ENCODE measurements at places on chromosomes 11 and 22.

DNA sequence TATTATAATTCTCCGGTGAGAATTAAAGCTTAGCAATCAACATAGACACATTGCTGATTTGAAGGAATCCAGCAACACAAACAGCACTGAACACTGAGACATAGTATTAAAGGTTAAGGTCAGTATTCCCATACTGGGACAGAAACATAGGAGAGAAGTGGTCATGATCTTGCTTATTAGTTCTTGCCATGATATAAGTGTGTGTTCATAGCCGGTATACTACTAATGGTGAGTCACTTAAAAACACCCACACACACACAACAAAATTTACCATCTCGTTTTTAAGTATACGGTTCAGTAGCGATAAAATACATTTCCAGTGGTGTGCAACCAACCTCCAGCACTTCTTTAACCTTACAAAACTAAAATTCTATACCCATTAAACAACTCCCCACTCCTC is 96.3 kb downstream of the C11orf65 start:
- DNase-seq = no peak

DNA sequence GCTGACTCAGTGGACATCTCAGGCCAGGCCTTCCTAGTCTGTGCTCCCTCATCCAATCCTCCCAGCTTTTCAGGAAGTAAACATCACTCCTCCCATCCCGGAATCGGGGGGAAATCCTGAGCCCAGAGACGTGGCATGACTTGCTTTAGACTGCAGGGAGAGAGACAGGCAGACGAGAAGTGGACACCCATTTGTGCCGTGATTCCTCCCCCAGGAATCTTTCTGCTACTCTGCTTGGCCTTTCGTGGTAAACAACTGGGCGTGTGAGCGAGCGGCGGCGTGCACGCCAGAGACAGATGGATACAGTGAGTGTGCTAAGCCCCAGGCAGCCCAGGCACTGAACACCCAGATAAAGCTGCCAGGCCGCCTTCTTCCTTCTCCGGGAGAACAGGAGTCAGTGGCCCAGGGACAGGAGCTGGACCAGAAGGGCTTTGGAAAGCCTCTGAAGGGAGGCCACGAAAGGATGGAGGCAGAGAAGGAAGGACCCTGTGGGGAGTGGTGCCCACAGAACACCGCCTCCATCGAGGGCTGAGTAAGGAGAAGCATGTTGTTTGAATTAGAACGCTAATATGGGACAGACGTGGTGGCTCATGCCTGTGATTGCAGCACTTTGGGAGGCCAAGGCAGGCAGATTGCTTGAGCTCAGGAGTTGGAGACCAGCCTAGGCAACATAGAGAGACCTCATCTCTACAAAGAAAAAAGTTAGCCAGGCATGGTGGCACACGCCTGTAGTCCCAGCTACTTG is 53.0 kb upstream of the PRR5 start:
- DNase-seq = no peak

DNA sequence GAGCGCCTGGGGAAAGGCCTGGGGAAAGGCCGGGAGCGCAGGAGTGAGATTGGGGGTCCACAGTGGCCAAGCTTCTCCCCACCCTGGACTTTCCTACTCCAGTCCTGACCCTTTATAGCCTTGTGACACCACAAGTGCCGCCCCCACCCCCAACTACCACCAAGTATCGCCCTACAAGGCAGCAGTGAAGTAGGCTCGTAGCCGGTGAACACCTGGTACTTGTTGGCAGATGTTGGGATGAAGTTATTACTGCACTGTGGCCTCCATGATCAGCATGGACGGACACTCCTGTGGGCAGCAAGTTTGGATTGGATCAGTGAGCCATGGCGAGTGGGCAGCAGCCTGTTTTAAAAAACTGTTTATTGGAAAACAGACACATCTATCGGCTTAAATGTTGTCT is 45.0 kb downstream of the EIF3F start:
- DNase-seq = no peak

DNA sequence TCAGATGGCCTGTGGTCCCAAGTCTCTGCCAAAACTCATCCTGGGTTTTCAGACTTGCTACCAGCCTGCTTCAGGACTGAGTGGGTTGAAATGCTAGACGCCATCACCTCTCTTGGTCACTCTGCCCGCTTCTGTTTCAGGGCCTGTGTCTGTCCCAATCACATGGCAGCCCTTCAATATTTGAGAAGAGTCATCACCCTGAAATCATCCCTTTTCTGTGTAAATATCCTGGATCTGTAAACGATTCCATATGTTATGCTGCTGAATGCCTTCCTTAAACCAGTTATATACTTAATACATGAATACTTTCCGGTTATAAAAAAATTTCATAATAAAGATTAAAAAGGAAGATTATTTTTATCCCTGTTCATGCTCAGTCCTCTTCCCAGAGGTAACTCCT is 39.8 kb upstream of the TLCD5 start:
- no peak for DNase-seq

GRCh38 chr11:72405009-72405408 is 29.3 kb downstream of the CLPB start:
- DNase-seq = no peak

DNA sequence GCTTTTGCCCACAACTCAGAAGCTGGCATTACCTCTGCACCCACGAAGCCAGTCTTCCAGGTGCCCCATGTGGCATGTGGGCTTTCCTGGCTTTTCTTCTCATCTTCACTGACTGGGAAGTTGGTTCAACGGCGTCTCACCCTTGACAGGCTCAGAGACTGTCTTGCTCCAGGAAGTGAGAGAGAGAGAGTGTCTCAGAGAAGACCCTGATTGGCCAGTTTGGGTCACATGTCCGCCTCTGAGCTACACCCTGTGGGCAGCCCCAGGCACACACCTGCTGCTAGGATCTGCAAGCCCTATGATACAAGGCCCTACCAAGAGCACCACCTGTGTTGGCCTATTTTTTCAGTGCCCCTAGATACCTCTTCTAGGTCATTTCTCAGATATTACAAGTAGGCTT is 39.0 kb downstream of the RTL6 start:
- no peak for DNase-seq

DNA sequence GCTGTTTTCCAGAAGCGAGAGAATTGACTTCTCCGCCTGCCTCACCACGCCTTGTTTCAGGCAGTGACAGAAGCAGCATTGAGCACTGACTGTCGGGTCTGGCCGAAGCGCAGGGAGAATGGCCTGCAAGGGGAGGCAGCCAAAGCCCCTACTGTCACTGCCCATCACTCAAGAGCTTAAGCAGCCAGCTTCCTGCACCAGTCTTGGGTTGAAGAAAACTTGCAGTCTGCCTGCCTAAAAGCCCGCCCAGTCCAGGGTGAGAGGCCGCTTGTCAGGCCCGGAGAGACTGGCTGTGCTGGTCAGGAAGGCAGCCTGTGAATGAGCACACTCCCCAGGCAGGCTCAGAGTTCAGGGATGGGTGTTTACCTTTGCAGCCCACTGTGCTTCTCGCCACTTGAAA is 108.3 kb downstream of the PKNOX2 start:
- no peak for DNase-seq

- peak; percentile 27 for DNase-seq
Measured at GRCh38 chr22:40525250-40525884, 111.2 kb downstream of the MRTFA start.

GRCh38 chr22:41636467-41636866 is 15.4 kb downstream of the XRCC6 start:
- no peak for DNase-seq

GRCh38 chr11:71548716-71549151 is 514 bp downstream of the KRTAP5-9 start:
- no peak for DNase-seq

- no peak for DNase-seq
Measured at GRCh38 chr11:96303980-96304379, 39.0 kb downstream of the MAML2 start.

- DNase-seq = no peak
Measured at GRCh38 chr11:93741882-93742226, 382 bp downstream of the C11orf54 start.

DNA sequence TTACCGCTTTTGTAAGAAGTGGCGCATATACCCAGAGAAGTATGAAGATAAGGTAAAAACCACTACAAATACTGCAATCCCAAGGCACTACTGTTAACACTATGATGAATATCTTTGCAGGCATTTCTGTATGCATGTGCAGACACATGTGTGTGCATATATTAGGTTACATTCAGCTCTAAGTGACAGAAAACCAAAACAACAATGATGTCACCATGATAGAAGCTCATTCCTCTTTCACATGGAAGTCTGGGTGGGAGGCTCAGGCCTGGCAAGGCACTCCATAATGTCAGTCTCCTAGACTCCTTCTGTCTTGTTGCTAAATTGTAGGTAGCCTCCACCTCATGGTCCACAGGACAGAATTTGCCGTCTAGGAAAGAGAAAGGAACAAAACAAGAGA is 63.0 kb upstream of the SLC6A5 start:
- DNase-seq = no peak

DNA sequence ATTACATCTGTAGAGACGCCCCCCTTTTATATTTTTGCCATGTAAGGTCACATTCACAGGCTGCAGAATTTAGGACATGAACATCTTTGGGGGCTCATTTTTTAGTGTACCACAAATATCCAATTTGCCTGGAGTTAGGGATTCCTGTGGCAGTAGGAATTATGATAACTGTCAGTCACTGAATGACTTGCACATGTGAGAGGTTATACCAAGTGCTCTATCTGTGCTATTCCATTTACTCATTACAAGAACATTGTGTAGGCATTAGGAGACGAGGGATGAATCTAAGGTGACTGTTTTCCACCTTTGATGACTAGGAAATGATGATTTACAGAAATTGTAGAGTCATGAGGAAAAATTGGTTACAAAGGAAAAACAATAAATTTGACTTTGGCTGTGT is 79.3 kb downstream of the LIF start:
- DNase-seq = no peak

DNA sequence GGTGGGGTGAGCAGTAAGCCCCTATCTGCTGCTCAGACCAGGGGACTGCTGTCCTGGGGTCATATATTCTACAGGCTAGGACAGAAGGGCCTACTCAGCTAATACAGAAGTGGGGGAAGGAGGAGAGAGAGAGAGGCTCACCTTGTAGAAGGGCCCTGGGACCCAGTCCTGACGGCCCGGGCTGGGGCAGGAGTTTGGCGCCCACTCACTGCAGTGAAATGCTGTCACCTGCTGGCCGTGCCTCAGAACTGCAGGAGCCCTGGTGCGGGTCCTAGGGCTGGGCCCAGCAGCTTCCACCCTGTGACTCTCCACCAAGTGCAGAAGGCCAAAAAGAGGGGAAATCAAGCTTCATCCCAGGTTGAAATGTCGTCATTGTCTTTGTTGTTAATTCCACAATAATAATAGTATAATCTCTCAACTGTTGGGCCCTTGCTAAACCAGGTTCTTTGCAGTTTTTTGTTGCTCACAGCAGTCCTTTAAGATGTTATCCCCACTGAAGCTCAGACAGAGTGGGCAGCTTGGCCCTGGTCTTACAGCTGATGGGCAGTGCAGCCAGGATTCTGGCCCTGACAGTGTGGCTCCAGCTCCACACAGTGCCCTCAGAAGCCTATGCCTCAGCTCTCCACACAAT is 29.6 kb downstream of the TRIM29 start:
- DNase-seq = peak; percentile 24

DNA sequence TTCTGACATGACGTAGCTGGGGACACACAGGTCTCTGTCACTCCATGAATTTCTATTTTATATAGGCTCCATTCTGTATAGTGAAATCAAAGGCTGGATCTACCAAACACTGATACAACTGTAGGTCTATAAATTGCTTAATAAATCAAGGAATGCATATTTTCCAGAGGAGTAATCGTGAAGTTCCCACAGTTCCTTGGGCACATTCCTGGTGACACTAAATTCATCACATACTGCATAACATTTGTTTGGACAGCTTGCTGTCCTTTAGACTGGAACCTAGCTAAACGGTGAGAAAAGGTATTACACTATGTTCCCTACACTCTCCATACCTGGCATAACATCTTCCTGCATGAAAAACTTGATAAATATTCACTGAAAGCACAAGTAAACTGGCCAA is 41.6 kb upstream of the UCP3 start:
- DNase-seq = no peak

DNA sequence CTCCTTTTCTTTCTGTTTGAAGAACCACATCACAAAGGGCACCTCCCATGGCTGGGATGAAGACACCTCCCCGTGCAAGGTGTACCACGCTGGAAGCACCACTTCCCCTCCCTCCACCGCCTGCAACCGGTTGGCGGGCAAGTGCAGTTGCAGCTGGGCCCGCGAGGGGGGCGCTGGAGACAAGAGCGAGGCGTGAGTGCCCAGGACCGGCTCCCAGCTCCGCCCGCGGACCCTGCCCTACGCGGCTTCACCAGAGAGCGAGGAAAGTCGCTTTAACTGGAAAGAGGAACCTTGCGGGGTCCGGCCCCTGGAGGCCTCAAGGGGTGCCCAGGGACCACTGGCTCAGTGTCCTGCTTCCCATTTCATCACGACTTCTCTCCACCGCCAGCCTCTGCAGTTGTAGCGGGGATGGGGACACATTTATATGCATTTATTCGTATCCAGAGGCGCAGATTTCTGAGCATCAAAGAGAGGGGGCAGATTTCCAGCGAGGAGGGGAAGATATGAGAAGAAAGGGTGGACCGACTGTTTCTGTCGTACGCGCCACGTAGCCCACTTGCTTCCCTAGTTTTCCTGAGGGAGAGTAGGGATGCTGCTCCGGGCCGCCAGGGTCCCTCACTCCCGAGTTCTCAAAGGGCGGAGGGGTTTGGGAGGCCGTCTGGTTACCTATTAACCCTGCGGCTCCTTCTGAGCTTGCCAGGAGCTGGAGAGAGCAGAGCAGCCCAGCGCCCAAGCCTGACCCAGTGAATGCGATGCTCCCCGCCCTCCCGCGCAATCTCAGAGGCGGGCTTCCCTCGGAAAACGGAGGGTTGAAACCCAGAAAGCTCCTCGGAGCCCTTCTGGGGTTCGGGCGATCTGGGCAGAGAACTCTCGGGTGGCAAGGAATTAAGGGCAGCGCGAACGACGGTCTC is 3.5 kb downstream of the ESAM start:
- DNase-seq = no peak

DNA sequence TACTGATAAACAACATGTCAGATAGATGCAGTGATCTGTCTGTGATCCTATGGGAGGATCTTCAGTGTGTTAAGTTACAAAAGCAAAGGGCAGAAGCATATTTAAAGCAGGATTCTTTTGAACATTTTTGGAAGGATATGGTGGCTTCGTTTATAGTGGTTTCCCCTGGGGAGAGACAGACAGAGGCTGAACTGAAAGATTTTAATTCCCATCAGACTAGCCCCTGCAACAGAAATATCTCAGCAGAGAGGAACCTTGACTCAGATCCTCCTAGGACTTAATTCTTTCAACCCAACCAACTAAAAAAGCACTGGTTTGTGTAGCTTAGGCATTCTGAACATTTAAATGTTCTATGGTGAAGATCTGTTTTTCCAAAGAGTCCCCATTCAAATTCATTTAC is 5.7 kb downstream of the CLTCL1 start:
- no peak for DNase-seq

GRCh38 chr22:17922925-17923903 is 101.1 kb downstream of the MICAL3 start:
- no peak for DNase-seq

- DNase-seq = no peak
Measured at GRCh38 chr11:73401217-73401923, 25.2 kb downstream of the RELT start.

DNA sequence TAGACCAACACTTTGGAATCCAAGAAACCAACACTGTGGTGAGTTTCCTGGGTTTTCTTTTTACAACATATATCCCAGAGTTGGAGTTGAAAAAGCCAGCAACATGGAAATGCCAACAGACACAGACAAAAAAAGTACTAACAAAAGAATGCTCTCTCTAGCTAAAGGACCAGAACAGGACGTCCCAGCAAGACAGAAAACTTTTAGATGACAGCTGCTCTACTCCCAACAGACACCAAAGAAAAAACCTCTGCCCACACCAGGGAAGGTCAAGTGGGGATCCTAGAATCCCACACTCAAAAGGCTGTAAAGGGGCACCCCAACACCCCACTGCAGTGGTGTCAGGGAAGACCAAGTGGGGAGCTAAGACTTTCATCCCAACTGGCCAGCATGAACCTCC is 23.3 kb downstream of the RRAS2 start:
- no peak for DNase-seq
